ENCODE measurements at places on chromosomes 1 and 21.

- DNase-seq = no peak
These were observed 45.9 kb downstream of the DUSP10 start for GRCh38 chr1:221696027-221696426.

- no peak for DNase-seq
These were observed 76.0 kb upstream of the DPYD start for GRCh38 chr1:97996880-97997279.

- DNase-seq = no peak
These were observed 54.7 kb upstream of the EPS8L3 start for GRCh38 chr1:109818271-109818987.

DNA sequence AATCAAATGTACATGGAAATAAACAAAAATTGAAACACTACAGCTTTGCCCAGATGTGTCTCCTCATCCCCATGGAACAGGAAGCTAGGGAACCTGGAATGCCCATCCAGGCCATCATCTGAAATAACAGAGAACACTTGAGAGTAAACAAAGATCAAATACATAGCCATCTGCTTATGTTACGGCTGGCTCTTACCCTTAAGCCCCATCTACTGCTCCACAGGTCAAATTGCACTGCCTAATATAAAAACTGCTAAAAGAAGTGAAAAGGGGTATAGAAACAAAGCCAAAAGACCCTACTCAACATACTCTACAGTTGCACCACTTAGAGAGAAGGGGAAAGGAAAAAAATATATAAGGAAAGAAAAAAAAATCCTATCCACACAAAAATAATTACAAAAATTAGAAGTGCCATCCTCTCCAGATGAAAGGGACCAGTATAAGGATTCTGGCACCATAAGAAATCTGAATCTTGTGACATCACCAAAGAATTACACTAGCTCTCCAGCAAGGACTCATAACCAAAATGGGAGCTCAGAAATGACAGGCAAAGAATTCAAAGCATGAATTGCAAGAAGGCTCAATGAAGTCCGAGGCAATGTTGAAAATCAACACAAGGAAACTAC, 26.9 kb downstream of the OR6Y1 start:
- no peak for DNase-seq

GRCh38 chr1:236904892-236905741, 99.1 kb downstream of the MT1HL1 start:
- DNase-seq = no peak

- no peak for DNase-seq
These were observed 411.1 kb downstream of the PRDM2 start for GRCh38 chr1:14111121-14111520.

DNA sequence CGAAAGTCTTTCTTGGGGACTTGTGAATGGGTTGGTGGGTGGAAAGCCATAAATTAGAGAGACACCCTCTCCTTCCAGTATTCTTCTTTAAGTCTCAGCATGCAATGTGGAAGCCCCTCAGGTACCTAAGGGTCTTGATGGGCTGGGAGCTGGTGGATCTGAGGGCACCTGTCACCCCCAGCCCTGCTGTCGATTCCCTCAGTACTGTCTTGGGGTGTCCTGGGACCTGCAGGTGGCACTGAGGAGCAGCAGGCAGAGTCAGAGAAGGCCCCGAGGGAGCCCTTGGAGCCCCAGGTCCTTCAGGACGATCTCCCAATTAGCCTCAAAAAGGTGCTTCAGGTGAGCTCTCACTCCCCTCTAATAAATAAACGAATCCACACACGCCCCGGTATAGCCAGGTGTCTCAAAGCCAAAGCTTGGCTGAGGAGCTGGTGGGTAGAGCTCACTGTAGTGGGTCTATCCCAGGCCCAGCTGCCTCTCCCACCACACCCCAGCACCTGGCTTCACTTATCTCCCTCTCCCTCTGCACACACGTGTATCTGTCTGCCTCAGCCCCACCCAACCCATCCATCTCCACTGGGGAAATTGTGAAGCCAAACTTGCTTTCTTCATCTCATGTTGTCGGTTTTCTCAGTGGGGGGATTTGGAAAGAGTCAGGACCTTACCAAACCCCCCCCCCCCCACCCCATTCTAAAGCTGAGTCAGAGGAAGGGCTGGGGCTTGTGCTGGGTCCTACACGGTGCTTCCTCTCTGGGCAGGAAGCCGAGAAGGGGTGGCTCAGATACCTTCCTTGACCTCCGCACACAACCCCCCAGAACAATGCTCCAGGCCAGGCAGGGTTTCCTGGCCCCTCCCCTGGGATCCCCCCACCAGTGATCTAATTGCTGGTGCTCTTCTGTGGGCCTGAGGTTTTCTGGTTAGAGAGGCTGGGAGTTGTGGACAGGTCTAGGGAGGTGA, 1.6 kb downstream of the ADAM15 start:
- DNase-seq = no peak

- no peak for DNase-seq
These were observed 28.5 kb downstream of the CCDC185 start for GRCh38 chr1:223421676-223422075.

DNA sequence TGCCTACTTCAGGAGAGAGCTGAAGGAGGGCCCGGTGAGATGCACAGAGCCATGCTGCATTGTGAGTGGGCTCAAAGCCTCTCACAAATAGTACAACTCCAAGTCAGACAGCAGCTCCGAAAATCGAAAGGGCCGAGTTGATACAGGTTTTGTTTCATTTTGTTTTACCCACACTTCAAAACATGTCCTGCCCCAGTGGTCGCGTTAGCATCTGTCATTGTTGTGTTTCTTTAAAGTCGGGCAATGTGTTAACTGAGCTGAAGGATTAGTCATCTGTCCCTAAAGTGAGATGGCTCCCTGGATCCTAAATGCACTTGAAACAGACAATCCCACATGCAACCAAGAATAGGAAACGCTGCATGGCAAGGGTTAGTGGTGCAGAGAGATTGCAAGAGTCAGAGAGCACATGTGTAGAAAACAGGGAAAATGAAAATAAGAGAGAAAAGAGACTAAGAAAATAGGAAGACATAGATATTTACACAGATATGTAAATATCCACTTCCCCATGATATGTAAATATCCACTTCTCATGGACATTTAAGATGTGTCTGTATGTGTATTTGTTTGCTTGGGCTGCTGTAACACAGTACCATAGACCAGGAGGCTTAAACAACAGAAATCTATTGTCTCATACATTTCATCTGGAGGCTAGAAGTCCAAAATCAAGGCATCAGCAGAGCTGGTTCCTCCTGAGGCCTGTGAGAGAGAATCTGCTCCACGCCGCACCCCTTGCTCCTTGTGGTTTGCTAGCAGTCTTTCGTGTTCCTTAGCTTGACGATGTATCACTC, 131.4 kb upstream of the RAB4A start:
- no peak for DNase-seq

DNA sequence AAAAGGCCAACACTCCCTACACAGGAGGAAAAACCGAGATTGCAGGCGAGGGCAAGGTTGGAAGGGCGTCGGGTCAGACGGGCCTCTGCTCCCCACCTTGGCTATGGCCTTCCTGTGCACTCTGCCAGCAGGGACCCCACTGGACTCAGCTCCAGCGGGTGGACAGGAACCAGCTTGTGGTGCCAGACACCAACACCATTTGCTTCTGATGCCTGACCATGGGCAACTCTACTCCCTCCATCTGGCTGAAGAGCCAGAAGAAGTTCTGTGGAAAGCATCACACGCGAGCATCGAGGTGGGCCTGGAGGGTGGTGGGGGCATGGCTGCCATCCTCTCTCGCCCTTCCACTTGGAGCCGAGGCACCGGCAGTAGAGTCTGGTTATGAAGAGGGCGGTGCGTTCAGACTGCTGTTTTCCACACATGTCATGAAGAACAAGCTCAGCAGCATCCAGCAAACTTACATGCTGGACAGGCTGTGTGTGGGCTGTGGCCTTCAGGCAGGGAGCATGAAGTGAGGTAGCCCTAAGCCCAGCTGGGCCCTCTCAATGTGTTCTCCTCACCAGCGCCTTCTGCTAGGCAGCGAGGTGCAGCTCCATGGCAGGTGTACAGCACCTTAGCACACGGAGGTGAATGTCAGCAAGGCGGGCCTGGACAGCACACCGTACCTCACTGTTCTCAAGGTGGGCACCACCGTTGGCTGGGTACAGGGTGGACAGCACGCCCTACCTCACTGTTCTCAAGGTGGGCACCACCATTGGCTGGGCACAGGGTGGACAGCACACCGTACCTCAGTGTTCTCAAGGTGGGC, 15.6 kb upstream of the ZNF669 start:
- DNase-seq = no peak

- DNase-seq = no peak
These were observed 521.8 kb downstream of the PTPRU start for GRCh38 chr1:29757866-29758780.

DNA sequence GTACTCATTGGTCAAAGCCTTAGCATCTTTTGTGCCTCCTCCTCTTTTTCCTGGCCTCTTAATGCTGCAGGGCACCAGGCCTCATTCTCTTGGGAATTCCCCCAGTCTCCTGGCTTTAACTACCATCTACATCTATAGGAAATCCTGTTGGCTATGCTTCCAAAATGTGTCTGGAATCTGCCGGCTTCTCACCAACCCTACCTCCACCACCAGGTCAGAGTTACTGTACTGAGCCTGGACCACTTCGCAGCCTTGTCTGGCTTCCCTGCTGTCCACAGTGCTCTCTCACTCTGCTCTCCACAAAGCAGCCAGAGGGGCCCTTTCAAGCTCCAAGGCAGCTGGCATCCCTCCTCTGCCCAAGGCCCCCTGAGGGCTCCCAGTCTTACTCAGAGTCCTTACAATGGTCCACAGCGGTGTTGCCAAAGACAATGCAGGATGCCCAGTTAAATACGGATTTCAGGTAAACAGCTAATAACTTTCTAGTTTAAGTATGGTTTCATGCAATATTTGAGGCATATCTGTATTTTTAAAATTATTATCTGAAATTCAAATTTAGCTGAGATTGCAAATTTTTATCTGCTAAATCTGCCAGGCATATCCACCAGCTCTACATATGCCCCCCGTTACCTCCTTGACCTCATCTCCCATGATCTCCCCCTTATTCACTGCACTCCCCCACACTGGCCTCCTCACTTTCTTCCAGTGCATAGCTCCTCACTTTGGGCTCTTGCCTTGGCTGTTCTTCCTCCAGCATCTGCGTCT, 34.5 kb upstream of the FAM163A start:
- DNase-seq = no peak

DNA sequence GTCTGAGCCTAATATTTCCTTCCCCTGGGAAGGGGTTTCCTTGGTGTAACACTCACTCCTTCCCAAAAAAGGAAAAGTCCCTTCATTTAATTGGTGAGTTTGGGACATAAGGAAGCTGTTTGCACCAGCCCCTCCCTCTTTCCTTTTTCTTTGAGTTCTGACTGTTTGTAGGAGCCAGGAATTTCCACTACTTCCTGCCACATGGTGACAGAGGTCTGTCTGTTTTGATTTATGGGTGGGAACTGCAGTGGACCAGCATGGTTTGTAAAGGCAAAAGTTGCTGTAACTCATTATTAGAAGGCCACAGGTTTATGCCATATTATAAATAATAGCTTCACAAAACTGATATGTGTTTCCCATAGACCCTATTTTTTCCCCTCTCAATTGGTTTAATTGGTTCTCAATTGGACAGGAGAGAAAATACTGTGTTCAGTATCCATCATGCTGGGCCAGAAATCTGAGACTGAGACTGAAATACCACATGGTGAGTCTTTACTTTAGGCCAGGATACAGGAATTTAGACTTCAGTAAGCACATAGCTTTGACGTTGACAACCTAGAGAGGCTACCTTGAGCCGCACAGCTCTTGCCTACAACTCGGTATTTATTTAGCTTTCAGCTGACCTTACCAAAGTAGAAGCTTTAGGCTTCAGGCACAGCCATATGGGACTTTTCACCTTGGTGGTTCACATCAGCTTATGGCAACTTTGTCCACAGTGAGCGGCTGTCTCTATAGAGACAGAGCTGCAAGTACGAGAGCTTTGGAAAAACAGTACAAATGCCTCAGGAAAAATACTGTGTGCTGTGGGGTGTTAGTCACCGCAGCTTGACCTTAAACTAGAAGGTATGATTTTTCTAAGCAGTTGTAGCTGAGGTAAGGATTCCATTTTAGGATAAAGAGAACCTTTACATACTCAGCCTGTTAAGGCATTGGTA, 40.0 kb upstream of the RGS7 start:
- DNase-seq = no peak

DNA sequence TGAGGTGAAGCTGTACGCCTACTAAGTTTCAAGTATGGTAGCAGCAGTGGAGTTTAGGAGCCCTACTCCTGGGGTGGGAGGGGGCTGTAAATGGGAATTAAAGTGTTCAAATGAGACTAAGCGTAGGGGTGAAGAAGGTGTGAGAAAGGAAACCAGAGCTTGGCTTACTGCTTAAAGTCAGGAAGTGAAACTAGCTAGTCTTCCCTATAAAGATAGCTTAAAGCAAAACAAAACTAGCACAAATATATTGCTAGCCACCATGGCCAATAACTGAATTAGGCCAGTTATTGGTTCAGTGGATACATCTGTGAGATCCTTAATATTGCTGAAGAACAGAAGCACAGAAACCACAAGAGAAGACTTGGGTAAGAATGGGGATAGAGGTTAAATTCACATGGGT, 492.2 kb upstream of the PKN2 start:
- DNase-seq = no peak

- DNase-seq = no peak
These were observed 61.3 kb upstream of the KCNE2 start for GRCh38 chr21:34302521-34302920.

DNA sequence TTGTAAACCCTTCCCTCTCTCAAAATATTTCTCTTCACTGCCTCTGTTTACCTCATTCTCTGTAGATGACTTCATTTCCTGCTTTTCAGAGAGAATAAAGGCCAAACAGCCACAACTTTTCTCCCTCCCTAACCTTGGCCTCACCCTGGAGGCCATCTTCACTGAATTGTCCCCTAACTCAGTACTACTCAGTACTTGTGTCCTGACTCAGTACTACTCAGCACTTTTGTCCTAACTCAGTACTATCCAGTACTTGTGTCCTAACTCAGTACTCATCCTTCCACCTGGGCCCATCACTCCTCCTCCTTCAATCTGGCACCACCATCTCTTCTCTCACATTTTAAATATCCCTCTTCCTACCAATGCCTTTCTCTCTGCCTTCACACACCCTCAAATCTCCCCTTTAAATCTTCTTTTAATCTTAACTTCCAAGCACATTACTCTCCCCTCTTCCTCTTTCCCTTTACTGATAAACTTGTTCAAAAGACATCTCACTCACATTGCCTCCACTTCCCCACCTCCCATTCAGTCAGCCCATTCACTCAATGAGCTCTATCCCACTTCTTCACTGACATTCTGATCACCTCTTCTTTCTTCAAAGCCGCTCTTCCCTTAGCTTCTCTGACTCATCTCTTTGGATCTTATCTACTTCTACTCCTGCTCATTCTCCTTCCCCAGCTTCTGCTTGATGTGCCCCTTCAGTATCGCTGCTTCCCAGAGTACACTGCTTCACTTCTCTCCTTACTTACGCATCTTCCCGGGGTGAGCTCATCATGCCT, 121.4 kb downstream of the RNF220 start:
- no peak for DNase-seq
